Stimulated activated CD8-positive, alpha-beta memory T cell treated with anti-CD3 and anti-CD28 coated beads, Interleukin-4, amount 100 ng/mL, for 1 hour (primary cell): ENCODE measurements at places on chromosomes 2 and 18.

GRCh38 chr18:22946217-22946616 is 13.1 kb downstream of the RBBP8 start:
- DNase-seq: no peak

- DNase-seq: no peak
Observed at GRCh38 chr2:206245265-206245672, 29.2 kb upstream of the ZDBF2 start.

- DNase-seq: no peak
Observed at GRCh38 chr18:51621113-51621863, 423.8 kb upstream of the MEX3C start.

GRCh38 chr2:120436460-120436739 is 90.5 kb downstream of the INHBB start:
- no peak for DNase-seq

DNA sequence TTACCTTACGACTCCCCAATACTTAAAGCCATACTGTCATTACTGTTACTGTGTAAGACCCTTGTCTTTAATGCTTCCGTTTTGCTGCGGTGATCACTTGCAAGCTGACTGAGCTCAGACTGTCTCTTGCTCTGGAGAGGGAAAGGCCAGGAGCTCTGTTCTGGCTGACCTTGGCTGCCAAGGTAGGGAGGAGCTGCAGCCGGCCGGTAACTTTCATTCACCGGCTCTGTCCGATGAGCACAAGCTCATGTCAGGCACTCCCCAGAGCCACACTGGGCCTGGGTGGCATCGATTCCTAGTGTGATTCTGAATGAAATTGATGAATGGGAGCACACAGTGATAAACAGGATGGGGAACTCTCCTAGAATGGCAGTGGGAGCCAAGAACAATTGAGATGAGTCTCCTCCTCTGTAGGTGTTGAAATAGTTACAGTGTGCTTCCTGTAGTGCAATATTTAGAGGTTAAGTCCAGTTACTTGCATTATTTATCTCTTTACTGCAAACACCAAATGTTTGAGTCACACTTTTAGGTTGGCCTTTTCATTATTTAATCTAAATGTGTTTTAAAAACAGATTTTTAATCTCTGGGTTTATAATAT is 100.9 kb downstream of the ATP9B start:
- DNase-seq: no peak

DNA sequence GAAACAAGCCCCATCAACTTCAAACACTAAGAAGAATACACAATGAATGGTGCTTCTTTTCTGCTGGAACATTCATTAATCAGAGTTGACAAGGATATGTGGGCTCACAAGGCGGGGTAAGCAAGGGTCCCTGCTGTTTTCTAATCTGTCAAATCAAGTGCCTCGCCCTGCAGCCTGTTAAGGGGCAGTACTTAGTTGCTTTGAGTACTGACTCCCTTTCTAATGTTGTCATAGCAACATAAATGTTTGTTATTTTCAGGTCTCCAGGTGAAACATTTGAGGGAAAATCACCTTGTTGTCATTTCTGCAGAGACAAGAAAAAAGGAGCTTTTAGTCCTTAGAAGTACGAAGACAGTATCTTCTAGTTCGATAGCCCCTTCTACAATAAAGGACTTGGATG is 284.7 kb upstream of the PKDCC start:
- DNase-seq: no peak

- no peak for DNase-seq
Observed at GRCh38 chr2:1833046-1833445, 88.7 kb upstream of the PXDN start.

- DNase-seq: no peak
Observed at GRCh38 chr18:55996717-55997116, 408.7 kb upstream of the TCF4 start.

GRCh38 chr2:73408198-73408597 is 22.6 kb downstream of the ALMS1 start:
- no peak for DNase-seq

DNA sequence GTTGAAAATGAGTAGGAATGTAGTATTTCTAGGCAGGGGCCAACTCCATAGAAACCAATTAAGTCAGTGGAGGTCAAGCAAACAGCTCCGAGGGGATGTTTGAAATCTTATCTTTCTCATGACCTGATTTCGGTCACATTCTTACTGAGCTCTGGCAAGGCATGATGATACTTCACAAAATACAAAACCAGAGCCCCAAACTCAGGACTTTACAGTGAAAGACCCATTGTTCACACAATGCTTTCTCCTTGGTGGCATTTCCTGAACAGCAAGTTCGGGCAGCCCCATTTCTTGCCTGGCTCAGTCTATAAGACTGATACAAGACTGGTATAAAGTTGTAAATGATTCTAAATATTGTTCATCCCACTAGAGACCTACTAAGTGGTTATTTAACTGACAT is 53.3 kb downstream of the LAMA1 start:
- no peak for DNase-seq

DNA sequence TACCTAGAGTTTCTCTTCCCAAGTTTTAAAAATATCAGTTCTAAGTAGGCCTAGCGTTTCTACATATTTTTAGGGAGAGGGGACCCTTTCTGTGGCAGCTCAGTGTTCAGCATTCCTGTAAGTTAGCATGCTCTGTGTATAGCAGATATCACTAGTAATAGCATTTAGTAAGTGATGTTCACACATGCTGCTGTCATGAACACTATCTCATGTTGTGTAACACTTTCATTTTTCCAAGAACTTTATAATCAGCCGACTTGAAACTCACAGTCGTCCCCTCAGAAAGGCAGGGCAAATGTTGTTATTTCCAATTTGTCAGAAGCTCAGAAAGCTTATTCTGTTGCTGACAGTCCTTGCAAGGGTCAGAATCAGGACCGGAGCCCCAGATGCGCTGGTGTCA is 267.7 kb downstream of the ALPK2 start:
- DNase-seq: no peak

DNA sequence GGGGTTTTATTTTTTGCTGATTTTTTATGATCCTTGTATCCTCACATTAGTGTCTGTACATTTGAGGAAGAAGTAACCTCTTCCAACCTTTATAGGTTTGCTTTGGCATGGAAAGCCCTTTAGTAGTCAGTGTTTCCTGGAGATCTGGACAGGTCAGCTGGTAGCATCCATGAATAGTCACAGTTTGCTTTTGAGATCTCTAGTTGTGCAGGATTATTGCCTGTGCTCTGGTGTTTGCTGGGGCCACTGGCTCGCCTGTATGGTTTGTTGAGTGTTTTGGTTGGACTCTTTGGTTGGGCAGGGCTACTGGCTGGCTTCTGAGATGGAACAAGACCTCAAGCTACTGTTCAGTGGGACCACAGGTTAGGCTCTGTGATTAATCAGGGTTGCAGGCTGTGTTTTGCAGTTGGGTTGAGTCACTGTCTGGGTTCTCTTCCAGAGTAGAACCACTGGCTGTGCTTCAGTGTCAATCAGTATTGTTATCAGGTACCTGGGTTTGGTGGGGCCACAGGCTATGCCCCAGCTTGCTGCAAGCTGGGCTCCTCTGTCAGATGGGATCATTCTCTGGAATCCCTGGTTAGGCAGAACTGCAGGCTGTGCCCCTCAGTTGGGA is 20.0 kb downstream of the SP140L start:
- no peak for DNase-seq

DNA sequence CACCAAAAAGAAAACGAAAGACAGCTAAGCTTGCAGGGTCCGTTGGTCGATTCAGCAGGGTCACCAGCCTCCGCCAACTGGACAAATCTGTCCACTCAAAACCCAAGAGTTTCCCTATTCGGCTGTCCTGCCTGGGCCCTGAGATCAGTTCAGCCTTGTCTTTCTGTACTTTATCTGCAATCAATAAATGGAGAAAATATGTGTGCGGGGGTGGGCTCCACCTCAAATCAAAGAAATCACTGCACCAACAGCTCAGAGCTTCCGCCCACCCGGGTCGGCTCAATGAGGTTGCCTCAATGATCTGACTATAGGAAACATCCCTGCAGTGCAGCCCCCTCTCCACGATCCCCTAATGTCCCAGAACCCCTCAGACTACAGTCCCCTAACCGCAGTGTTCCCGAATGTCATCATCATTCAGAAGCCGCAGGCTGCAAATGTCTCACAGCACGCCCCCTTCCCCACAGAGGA is 447 bp downstream of the GGCX start:
- no peak for DNase-seq

DNA sequence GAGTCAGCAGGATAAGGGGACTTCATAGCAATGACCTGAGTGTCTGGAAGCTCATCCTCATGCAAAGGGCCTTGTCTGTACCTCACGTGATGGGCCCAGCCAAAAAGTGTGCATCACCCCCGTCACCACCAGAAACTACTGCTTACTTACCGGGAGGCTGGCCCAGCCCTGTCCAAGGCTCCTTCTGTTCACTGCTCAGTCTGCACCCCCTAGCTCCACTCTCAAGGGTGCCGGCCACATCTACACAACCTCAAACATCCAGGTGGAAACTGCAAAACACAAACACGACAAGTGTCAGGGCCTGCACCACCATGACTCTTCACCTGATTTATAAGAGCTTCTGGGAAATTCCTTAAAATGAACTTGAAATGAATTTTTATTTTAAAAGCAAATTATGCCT is 55.1 kb downstream of the ADD2 start:
- DNase-seq: no peak

GRCh38 chr2:136929531-136929930 is 164.2 kb downstream of the THSD7B start:
- no peak for DNase-seq

- no peak for DNase-seq
Observed at GRCh38 chr2:128069769-128070168, 21.2 kb upstream of the UGGT1 start.

DNA sequence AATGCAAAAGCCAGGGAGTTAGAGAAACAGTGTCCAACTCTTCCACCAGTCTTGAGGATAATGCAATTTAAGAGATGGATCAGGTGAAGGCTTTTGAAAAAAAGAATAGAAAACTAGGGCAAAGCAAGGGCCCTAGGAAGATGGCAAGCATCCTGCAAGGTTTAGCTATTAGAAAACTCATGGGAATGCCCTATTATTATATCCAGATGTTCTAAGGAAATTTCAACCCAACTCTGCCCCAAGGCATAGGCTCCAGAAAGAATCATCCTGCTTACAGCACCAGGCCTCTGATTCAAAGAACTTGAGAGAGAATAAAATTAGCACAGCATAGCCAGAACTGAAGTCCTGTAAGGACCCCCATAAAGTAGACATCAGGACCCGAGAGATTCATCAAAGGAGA is 68.1 kb downstream of the EN1 start:
- DNase-seq: no peak

DNA sequence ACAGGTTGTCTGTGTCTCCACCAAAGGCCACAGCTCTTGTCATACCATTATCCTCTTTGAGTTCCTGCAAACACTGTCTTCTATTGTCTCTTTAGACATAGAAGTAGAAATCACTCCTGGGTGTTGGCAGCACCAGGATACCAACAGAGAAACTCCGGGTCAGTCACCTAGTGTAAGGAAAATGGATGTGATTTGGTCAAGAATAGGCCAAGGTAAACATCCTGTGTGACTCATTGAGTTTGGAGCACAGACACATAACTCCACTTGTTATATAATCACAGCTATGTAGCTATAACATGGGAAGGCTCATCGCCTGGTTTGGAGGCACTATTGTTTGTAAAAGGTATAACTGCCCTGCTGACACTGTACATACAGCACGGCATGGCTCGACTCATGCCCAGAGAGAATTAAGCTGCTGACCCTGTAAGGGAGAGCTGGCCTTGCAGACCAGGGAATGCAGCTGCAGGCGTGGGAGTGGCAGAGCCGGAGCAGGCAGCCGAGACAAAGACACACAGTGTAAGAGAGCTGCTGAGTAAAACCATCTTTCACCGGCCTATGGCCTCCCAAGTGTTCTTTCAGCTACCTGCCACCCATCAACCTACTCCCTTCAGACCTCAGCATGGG is 3.4 kb upstream of the TXNL1 start:
- no peak for DNase-seq

DNA sequence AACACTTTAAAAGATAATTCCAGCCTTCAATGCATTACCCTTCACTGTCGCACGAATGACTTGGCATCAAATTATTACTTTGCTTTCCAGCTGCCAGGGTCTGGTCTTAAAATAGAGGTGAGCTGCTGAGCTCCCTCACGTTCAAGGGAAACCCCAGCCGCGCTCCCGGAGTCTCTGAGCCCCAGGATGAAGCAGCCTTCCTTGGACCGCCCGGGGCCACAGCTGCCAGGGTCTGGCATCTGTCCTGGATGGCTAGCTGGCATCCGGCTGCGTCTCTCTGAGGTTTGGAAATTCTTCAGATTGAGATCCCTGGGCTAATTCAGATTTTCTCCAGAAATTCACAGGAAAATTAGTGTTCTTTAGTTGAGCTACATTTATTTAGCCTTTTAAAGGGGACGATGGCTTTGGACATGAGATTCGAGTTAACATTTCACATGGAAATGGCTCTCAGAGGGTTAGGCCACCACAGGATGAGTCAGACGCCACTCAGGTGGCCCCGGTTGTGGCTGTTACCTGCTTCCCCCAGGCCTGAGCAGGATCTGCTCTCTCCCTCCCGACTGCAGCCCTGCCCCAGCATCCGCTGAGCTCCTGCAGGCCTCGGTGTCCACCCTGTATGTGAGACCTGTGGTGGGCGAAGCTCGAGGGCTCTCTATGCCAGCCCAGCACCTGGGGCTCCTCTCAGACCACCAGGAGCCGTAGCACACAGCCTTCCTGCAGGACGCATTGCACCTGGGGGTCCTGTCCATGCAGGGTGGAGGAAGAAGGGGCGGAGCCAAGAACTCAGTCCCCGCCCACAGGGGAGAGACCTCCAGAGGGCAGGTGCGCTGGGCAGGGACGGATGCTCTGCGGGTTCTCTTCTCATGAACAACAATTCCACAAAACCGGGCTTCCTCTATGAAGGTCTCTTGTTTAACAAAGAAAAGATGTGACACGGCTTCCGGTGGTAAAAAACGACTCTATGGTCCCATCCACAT is 255.5 kb downstream of the TWIST2 start:
- no peak for DNase-seq

GRCh38 chr18:40897884-40898283 is 1057.2 kb upstream of the PIK3C3 start:
- no peak for DNase-seq
